Kidney epithelial cell (primary cell): ENCODE measurements at places on chromosomes 5 and 9.
A peak's percentile ranks its signal among the peaks of the same experiment; 100 is the strongest.

- DNase-seq, result no peak
Measured at GRCh38 chr9:118473521-118473920, 769.3 kb downstream of the TLR4 start.

GRCh38 chr5:42672925-42673324, 83.7 kb upstream of the CCDC152 start:
- no peak for DNase-seq

GRCh38 chr9:27462434-27462833, 61.7 kb upstream of the IFNK start:
- DNase-seq, result no peak

DNA sequence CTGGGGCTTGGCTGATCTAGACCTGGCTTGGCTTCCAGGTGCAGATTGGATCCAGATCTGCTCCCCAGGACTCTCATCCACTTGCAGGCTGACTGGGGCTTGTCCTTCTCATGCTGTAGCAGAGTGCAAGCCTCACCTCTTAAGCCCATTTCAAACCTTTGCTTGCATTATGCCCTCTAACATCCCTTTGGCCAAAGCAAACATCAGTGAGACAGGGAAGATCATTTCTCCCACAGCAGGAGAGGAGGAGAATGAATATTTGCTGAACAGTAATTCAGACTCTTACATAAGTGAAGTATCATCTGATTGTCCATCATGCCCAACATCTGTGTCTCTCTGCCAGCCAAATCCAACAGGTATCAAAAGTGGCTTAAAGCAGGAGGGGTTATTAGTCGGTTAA, 194.9 kb downstream of the C9orf152 start:
- DNase-seq, result no peak

- DNase-seq, result no peak
Measured at GRCh38 chr5:39657943-39658342, 233.2 kb upstream of the DAB2 start.

GRCh38 chr5:81007637-81008027, 47.5 kb downstream of the RASGRF2 start:
- no peak for DNase-seq

DNA sequence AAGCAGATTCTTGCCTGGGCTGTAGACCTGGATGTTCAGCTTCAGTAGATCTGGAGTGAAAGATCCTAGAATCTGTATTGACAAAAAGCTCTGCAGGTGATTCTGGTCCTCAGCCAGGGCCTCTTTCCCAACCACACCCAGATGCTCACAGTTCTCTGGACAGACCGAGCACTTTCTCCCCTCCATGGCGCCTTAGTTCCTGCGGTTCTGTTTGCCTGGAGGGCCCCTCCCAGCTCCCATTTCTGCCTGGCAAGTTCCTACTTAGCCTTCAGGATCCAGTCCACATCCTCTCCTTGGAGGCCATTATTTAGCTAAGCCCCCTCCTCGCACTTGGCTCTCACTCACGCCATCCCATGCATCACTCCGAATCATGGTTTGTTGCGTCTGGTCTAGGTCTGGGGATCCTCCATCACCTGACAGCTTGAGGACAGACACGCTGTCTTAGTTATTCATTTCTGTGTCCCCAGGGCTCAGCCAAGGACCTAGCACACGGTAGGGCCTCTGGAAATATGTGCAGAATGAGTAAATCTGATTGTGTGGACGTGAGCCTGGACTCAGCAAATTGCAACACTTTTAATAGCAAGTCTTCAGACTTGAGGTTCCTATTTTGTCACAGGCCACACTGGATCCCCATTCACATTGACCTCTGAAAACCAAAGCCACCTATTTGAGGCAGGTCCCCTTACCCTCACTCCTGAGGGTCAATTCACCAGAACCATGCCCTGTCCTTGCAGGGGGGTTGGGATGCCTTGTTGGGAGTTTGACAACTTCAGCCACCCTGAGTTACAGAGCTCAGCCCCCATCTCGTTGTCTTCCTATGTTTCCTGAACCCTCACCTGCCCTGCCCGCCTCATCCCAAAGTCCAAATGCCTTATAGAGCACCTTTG, 50.7 kb downstream of the COL15A1 start:
- DNase-seq, result no peak

DNA sequence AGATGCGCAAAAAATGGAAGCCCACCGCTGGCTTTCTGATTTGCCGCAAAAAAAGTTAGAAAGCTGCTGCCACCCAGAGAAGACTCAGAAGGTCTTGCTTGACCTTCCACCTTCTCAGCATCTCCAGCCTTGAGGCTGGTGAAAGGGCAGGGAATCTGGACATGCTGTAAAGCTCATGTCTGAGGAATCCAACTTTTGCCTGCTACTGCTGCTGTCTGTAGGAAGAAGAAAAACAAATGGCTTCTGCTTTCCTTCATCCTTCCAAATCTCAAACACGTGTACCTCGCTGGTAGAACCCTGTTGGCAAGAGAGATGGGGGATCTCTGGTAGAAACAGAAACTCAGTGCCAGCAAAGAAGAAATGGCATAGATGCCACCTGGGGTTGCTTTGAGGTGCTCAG, 10.2 kb downstream of the TJP2 start:
- DNase-seq, result no peak

DNA sequence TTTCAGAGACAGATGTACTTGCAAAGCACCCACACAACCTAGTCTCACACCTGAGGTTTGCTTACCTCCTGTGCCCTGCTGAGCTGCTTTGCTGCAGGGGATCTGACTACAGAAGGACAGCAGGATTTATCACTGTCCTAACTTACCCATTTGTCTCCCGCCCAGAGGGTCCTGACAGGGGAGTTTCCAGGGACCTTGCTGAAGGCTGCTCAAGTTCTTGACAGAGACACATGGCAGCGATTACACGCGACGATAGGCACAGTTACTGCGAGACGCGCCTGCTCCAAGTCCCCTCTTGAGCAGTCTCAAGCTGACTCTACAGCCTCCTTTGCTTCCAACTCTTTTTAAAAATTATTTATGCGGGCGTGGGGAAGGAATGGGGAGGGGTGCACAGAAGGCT, 24.6 kb upstream of the GALNT10 start:
- DNase-seq, result no peak

DNA sequence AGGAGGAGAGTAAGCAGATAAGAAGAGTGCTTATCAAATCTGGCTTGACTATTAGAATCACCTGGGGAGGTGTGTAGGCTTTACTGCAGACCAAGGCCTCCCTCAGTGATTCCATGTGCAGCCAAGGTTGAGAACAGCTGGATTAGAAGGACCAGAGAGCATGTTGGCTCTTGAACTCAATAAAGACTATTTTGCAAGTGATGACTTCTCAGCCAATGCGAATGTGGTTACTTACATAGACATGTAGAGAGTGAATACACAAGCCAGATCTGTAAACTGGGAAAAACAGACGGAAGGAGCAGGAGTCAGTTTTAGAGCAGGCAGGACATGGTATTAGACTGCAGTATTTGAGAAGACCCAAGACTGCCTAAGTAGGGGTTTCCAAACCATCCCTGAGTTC, 48.5 kb downstream of the MAMDC2 start:
- no peak for DNase-seq

GRCh38 chr5:72221541-72221940, 98.5 kb downstream of the MRPS27 start:
- DNase-seq, result no peak

DNA sequence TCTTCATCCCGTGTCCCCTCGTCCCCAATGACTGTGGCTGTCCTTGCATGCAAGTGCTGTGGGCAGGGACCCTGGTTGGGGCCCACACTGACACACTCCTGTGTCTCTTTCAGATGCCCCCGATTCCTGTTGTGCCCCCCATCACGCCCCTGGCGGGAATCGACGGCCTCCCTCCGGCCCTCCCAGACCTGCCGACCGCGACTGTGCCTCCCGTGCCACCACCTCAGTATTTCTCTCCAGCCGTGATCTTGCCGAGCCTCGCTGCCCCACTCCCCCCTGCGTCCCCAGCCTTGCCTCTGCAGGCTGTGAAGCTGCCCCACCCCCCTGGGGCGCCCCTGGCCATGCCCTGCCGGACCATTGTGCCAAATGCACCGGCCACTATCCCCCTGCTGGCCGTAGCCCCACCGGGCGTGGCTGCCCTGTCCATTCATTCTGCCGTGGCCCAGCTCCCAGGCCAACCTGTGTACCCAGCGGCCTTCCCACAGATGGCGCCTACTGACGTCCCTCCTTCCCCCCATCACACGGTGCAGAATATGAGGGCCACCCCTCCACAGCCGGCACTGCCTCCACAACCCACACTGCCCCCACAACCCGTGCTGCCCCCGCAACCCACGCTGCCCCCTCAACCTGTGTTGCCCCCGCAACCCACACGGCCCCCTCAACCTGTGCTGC, 75.0 kb downstream of the WNK2 start:
- no peak for DNase-seq

- no peak for DNase-seq
Measured at GRCh38 chr9:134996591-134997530, 79.1 kb upstream of the FCN1 start.

DNA sequence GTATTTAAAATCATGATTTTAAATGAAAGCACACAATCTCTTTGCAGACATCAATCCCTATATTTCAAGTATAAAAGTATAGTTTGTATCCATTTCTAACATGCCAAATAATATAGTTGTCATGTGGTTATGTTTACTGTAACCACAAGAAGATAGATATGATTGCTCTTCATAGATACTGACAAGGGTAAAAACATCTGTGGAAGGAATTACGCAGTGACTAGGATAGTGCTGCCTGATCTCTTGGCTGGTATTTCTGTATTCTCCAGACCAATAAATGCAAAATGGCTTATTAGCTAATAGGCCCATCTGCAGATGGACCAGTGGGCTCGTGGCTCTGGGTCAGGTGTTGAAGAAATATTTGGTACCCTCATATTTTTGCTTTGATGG, 34.9 kb upstream of the FBN2 start:
- no peak for DNase-seq

- DNase-seq, result no peak
Measured at GRCh38 chr9:133747309-133747708, 9.2 kb upstream of the SARDH start.

DNA sequence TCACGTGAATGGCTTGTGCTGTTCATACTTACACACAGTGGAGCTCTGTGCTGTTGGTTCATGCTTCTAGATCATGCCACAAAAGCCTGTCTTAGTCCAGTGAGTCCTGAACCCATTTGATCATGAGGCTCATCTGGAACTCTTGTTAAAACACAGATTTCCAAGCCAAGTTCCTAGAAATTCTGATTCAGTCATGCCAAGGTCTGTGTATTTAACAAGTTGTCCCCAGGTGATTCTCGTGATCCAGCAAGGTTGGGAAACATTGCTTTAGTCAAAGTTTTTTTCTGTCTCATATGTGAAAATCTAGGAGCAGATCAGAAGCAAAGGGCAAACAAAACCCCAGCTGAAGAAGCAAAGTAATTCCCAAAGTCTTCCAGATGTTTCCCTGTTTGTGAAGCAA, 112.5 kb upstream of the GAS1 start:
- DNase-seq, result no peak

DNA sequence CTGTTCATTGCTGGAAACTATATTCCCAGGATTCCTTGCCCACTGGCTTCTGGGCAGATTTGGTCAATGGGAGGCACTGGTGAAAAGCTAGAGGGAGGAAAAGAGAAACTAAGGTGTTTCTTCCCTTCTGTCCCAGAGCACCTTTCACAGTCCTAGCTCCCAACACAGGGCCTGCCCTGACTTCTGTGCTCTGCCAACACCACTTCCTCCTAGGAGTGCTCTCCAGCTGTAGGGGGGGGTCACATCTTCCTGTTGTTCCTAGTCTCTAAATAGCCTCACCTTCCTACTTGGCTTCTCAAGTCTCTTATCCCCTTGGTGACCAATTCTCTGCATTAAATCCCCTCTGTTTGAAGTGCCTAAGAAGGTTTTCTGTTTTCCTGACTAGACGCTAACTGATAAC, 115.4 kb downstream of the ADRB2 start:
- no peak for DNase-seq

DNA sequence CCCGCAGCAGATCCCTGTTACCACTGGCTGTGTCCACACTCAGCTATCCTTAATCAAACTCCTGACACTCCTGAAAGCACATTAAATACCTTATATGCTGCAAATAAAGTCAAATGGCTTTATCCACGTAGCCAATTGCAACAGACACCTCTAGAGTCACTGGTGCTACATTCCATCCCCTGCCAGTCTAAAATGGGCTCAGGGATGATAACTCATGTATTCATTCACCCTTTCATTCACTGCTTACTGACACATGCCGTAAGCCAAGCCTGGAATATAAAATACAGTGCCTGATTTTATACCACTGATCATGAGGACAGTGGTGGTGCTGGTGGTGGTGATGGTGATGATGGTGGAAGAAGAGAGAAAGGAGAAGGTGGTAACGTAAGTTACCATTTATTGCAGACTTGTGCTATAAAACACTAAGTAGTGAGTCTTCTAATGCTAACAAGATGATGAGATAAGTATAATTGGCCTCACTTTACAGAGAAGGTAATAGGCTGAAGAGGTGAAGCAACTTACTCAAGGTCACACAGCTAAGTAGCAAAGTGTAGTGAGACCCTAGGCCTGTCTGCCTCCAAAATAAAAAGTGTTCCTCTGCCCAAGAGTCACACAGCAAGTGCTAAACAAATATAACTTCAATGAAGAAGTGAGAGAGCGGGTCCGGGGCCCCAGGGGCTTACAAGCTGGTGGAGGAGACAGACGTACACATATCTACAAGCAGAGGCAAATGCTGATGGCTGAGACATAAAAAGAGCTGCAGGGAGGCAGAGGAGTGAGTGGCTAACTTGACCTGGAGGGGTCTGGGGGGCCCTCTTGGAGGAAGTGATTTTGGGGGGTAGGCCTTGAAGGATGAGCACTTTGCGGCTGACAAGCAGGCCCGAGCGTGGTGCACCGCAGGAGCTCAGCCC, 1.2 kb downstream of the TTLL11 start:
- DNase-seq, result no peak

GRCh38 chr5:140150201-140150600, 24.5 kb downstream of the IGIP start:
- DNase-seq, result no peak

DNA sequence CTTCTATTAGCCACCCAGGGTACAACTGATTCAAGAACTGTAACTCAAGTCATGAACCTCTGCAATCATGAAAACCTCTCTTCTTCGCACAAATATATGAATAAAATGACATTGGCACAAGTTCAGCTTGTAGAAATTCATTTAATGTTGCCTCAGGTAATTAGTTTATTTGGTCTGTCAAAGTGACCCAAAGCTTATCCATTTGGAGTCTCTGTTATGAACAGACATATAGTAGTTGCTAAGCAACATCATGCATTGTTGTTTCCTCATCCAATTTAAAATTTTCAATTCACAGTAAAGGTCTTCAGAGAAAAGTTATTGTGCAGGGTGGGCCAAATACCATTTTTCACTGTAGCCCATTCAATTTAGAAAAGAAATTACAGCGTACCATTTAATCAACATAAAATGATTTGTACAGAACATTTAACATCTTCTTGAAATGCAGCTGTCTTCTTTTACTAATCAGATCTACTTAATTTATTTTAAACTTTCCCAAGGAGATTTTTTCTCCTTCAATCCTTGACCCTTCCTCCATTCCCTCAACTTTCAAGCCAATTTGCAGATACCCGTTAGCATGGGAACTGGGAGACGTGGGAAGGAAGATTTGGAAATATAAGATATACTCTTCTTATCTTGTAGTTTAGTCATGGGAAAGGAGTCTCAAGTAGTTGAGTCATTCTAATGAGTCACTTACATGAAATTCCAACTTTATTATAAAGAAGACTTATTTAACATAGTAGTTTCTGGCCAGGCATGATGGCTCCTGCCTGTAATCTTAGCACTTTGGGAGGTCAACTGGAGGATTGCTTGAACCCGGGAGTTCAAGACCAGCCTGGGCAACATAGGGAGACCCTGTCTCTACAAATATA, 231.3 kb downstream of the ATPSCKMT start:
- DNase-seq, result peak; percentile 80
